CD4-positive, alpha-beta T cell treated with Interleukin-1 beta for 1 hour (primary cell): ENCODE measurements at places on chromosomes 7 and 10.

- DNase-seq: no peak
Observed at GRCh38 chr10:61594430-61594829, 68.3 kb upstream of the CABCOCO1 start.

DNA sequence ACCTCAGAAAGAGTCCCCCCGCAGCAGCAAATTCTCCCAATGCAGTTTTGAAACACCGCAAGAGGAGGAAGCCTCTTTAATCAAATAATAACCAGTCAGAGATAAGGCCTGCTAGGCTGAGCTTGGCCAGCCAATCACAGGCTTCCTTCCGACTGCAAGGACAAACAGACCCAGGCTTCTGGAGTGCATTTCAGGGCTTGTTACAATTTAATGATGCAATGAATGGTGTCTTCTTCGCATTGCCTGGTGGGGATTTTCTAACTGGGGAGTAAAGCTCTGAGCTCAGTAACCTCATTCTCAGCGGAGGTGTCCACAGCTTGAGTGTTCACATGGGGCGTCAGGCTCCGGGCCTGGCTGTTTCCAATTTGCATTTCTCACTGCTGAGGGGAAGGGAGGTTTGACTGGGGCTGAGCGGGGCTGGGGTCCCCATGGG is 31.8 kb upstream of the GPAM start:
- no peak for DNase-seq

GRCh38 chr7:150612925-150613324 is 19.3 kb downstream of the GIMAP6 start:
- no peak for DNase-seq

DNA sequence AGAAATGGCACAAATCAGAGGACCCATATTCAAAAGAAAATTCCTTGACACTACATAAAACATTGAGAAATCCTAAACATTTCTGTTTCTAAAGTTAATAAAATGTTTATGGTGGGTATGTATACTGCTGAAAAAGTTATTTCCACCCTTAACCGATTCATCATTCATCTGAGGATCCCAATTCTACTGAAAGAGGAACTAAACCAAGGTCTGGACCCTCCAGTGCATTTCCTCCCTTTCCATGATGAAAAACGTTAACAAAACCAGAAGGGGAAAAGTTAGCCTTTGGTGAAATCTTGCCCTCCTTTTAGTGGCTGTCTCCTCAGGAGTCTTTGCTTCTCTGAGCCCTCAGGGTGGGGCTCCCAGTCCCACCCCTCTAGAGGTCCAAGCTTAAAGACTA is 144.5 kb upstream of the ASAH2 start:
- DNase-seq: no peak

- no peak for DNase-seq
Observed at GRCh38 chr7:37341033-37341630, 107.5 kb downstream of the ELMO1 start.

- no peak for DNase-seq
Observed at GRCh38 chr7:55427342-55427741, 62.2 kb downstream of the LANCL2 start.

GRCh38 chr10:60399328-60399727 is 9.7 kb upstream of the ANK3 start:
- no peak for DNase-seq

DNA sequence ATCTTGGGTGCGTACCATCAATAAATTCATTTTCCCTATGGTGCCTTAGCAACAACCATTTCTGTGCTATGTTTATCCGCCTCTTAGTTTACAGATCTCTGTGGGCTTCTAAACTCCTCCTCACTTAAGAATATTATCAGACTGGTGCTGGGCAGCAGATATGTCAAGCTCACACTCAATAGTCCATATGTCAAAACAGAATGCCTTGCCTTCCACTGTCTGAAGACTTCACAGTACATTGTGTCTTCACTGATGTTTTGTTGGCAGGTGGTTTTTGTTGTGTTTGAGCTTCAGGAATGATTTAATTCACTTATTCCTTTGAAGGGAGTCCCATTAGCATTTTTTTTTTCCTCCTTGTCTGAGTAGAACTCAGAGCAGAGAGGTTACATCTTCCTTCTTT is 419.6 kb downstream of the DNAJB9 start:
- no peak for DNase-seq

GRCh38 chr10:116669832-116670644 is 49.3 kb downstream of the PNLIPRP2 start:
- DNase-seq: no peak

DNA sequence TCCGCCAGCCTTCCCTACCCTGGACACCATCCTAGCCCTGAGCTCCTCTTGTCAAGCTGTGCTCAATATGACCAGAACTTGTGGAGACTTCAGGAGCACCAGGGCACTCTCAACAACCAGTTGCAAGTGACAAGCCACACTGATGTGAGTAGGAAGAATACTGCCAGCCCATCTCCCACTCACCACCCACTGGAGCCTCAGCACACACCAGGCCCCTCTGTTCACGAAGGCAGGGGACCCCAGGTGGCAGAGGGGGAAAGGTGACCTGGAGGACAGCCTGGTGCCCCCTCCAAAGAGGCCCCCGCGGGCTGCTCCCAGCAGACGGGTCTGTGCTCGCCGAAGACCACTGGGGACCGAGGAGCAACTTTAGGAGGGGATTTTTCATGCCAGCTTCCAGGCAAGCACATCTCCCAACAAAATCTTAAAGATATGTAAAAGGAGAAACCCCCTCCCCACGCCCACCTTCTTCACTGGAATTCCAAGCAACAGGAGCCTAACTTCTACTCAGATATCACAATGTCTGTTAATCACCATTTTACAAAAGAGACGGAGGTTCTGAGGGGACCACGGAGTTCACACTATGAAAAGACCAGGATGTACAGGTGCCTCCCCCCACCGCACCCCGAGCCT is 1.0 kb downstream of the MMD2 start:
- no peak for DNase-seq

DNA sequence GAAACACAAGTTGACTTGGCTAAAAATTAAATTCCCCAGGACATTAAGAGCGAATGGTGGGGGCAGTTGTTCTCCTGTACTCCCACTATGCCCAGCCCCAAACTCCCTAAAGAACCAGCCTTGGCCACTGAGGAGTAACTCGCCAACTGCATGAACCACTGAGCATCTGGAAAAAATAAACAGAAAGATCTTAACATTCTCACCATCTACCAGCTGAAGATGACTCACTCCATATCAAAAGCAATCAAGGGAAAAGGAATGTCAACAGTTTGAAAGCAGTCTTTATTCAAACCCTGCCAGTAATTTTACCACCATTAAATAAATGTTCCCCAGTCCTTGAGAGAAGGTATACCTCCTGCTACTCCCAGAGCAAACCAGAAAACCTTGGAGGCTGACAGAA is 45.4 kb downstream of the CTTNBP2 start:
- no peak for DNase-seq

DNA sequence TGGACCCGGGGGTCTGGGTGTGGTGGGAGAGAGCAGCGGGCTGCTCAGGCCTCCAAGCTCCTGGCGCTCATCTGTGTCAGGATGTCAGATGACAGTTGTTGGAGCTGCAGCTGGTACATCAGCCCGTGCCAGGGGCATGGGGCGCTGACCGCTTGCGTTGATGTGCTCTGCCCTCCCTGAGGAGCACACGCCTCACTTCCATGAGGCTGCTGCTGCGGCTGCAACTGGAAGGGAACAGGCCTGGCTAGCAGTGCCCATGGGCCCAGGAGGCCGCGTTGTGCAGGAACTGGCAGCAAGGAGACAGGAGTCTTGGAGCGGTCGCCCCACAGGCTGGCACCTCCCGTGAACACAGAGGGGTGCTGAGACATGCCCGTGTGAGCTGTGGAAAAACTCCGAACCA is 361.3 kb upstream of the MKI67 start:
- no peak for DNase-seq

GRCh38 chr10:110507346-110507745 is 9.6 kb downstream of the DUSP5 start:
- no peak for DNase-seq

DNA sequence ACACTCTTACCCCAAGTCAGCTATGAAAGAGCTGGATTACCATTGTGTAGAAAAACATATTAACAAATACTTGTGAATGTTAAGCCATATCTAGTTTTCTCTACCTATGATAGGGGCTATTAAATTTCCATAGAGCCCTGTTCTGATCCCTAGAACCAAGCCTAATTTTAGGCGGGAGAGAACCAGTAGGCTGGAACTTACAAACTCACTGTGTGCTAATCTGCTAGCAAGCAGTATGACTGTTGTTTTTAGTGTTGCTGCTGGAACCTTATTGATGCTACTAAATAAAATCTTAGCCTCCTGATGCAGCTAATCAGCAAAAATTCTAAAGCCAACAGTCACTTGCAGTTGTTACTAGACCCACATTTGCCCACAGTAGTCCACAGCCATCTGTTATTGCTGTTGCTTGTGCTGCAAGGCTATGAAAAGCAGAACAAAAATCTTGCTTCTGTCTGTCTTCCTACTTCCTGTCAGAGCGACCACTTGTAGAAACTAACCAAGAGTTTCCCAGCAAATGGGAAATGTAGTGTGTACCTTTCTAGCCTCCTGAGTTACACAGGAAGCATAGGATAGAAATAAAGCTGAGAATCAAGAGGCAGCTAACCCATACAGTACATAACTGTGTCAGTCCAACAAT is 368.4 kb downstream of the ARL4A start:
- no peak for DNase-seq

- no peak for DNase-seq
Observed at GRCh38 chr10:72020914-72021809, 57.0 kb downstream of the CHST3 start.

DNA sequence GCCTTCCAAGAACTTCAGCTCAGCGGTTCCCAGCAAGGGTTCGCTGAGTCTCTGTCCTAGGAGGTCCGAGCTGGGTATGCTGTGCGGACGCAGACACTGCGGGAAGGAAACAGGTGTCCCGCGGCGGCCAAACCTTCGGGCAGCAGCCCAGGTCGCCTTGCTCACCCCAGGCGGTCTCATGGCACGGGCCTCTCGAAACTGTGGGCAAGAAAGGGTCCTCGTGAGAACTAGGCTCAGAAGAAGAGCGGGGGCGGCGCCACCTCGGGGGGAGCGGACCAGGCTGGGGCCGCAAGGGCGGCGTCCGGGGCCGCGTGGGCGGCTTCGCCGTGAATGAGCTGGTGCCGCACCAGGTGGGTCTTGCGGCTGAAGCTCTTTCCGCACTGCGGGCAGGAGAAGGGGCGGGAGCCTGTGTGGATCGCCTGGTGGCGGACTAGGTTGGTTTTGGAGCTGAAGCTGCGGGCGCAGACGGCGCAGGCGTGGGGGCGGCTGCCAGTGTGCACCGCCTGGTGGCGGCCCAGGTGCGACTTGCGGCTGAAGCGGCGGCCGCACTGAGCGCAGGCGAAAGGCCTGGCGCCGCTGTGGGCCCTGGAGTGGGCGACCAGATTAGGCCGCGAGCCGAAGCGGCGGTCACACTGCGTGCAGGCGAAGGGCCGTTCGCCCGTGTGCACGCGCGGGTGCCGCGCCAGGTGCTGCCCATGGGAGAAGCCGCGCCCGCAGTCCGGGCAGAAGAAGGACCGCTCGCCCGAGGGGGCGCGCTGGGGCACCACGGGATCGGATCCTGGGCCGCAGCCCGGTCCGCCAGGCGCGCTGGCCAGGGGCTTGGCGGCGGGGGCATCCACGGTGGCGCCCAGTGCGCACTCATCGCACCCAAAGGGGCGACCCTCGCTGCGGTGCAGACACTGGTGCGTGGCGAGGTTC is 8.6 kb downstream of the ZNF467 start:
- no peak for DNase-seq

GRCh38 chr7:52085610-52086009 is 769.0 kb upstream of the COBL start:
- no peak for DNase-seq

GRCh38 chr10:84993251-84994035 is 665.1 kb downstream of the CCSER2 start:
- DNase-seq: no peak

- no peak for DNase-seq
Observed at GRCh38 chr7:28957751-28958234, 337 bp downstream of the TRIL start.

GRCh38 chr7:138873220-138873892 is 75.4 kb upstream of the ATP6V0A4 start:
- no peak for DNase-seq

DNA sequence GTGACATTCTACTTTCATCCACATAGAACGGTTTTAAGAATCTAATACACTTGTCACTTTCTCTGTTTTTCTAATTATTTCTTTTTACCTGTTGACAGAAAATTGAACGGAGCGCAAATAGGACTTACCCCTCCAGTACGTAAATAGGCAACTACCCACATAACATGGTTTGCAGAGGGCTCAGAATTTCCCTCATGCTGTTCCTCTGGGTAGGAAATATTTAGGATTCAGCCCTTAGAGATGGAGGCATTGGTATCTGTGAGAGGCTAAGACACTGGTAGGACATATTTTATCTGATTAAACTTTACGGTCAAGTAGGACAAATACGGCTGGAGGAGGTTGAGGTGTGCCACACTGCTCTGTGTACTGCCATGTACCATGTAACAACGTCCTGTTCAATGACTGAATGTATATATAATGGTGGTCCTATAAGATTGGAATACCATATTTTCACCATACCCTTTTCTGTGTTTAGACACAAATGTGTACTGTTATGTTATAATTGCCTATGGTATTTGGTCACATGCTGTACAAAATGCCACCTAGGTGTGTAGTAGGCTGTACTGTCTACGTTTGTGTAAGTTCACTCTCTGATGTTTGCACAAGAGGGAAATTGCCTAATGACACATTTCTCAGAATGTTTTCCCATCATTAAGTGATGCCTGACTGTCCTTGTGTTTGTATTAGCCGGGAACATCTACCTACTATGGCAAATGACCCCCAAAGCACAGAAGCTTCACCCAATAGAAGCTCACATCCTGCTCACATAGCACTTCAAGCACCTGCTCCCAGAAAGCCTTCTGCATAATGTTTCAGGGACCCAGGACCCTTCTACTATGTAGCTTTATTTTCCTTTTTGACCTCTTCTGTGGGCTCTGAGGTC is 429.4 kb upstream of the AKR1E2 start:
- no peak for DNase-seq

GRCh38 chr7:120856198-120856597 is 1.7 kb downstream of the TSPAN12 start:
- DNase-seq: no peak

GRCh38 chr10:76357726-76358415 is 926.4 kb downstream of the LRMDA start:
- no peak for DNase-seq

DNA sequence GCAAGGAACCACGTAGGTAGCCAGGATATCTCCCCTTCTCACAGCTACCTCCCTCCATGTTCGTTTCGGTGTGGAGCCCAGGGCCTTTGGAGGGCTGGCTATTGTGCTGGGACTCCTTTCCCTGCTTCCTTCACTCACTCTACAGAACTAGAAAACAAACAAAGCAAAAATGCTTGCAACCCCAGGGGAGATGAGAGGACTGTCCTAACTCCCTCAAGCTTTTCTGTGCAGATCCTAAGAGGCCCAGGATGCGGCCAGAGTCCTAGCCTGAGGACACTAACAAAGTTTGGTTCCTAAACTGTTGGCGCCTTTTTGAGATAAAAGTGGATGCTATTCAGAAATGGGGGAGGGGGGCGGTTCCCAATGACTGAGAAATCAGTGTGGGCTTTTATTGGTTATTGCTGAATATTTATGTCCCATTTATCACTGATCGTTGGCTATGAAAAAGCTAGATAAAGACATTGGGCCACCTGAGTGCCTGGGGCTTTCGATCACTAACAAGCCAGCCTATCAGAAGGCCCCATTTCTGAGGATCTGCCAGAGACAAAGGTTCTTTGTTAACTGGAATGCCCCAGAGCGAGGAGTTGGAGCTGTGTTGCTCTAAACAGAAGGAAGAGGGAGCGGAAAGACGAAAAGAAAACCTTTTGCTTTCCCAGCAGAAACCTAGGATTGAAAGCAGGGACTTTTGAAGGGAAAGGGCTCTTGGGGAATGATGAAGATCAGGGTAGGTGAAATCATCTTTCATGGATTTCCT is 95.2 kb upstream of the EGR2 start:
- DNase-seq: no peak
